ENCODE measurements at places on chromosomes 5 and 9.

GRCh38 chr5:67248703-67249589 is 52.3 kb upstream of the CD180 start:
- DNase-seq: no peak

DNA sequence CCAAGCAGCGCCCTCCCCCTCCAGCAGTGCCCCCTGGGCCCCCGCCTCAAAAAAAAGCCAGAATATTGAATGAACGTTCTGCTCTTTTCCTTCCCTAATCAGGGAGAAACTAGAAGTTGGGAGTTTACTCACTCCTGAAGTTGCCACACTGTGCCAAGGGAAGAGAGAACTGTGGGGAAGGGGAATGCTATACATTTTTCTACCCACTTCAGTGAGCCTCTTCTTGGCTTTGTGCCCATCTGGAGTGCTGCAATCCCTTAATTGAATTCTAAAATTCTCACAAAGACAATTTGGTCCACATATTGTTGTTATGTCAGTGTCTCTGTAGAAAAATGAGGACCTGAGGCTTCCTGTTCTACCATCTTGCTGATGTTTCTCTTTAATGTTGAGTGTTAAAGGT is 443.7 kb downstream of the DIRAS2 start:
- DNase-seq: no peak

GRCh38 chr5:139910901-139911300 is 115.3 kb downstream of the PSD2 start:
- no peak for DNase-seq

GRCh38 chr5:131286400-131286715 is 22.5 kb downstream of the CDC42SE2 start:
- DNase-seq: no peak
